ENCODE measurements at places on chromosomes 13 and 19.

GRCh38 chr19:5963855-5964254 is 14.1 kb downstream of the RANBP3 start:
- DNase-seq = no peak

- DNase-seq = no peak
Measured at GRCh38 chr13:110217085-110217484, 89.9 kb downstream of the COL4A1 start.

DNA sequence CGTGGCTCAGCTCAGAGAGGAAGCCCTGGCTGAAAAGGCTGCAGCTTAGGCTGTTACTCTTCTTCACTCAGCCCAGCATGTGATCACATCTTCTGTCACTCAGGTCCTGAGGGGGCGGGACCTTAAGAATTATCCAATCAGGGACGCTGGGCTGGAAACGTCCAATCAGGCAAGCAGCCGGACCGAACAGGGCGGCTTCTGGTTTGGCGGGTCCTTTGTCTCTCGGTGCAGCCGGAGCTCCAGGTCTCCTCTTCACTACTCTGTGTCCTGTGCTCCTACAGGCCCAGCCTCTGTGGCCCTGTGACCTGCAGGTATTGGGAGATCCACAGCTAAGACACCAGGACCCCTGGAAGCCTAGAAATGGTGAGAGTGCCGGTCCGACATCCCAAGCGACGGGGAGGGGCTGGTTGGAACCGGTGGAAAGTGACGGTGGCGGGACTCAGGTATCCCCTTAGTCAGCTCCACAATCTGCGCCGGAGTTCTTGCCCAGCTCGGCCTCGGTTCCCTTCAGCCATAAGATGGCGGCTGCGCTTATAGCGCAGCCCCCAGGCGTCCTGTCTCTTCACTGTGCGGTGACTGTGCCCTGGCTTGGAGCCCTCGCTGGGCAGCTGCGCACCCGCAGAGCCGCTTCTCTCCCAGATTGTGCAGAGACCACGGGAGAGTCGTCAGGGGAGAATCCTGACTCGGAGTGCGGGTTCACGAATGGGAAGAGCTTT is at the start of gene ZNF93:
Gene ZNF93, plus strand, starts transcription at position 218 of the 716 bp plus-strand sequence. Its CDS starts 143 bp downstream, at position 361.
- peak; percentile 99 for DNase-seq

GRCh38 chr13:46487748-46488147 is 65.2 kb upstream of the LRCH1 start:
- DNase-seq = no peak
